Astrocyte (in vitro differentiated cells and primary cell): ENCODE measurements at places on chromosomes 6 and 20. TPM values are rescaled to one million over a fixed set of nuclear protein-coding genes. Genes with fewer than 3 reads are reported as not detected.

- no peak for DNase-seq
These were observed 55.0 kb downstream of the SCML4 start for GRCh38 chr6:107769053-107769658.

GRCh38 chr20:36154700-36155628 is at the start of gene EPB41L1:
EPB41L1 (plus strand) TSS chr20:36154740; CDS start chr20:36173778, 19,038 bp downstream.
- no peak for DNase-seq

GRCh38 chr20:15075586-15075985 is 738.2 kb upstream of the FLRT3 start:
- no peak for DNase-seq

GRCh38 chr6:134840086-134840867 is 109.6 kb downstream of the ALDH8A1 start:
- DNase-seq = no peak

- DNase-seq = no peak
These were observed 23.4 kb downstream of the SCML4 start for GRCh38 chr6:107800564-107801164.

GRCh38 chr20:46400828-46401477 is 5.5 kb downstream of the ELMO2 start:
- peak; percentile 42 for DNase-seq

- DNase-seq = no peak
These were observed 176.3 kb upstream of the TNFAIP3 start for GRCh38 chr6:137690721-137691120.

DNA sequence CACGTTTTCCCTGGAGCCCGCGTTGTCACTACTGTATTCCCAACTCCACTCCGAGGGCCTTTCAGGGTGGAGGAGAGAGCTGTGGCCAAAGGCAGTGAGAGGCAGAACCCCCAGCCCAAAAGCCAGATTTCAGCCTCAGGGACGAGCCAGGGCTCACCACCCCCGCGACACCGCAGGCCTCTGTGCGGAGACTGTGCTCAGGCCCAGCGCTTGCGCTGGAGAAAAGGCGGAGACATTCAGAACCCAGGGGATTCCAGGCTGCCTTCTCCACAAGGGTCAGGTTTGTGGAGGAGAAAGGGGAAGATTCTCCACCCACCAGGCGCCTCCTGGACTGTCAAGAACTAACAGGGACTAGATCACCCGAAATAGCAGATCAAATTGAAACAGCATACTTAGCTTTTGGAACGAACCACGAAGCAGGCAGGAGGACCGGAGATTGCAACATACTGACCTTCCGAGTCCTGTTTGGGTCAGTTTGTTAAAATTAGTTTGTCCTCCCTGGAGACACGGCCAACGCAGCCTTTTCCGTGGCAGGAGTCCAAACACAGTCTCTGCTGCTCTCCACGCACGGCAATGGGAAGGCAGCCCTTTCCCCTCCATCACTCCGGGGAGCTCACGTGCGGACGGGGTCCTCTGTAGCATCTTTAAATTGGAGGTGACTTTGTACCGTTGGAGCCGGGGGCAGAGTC is 14.4 kb downstream of the DLL1 start:
- DNase-seq = no peak

- DNase-seq = no peak
These were observed 10.1 kb upstream of the ZNF337 start for GRCh38 chr20:25706793-25707192.

GRCh38 chr6:86856937-86857563 is 80.3 kb upstream of the HTR1E start:
- peak; percentile 3 for DNase-seq

- DNase-seq = no peak
These were observed 83.6 kb upstream of the CHD6 start for GRCh38 chr20:41701588-41702348.

GRCh38 chr6:40753048-40753447 is 165.9 kb upstream of the LRFN2 start:
- no peak for DNase-seq

DNA sequence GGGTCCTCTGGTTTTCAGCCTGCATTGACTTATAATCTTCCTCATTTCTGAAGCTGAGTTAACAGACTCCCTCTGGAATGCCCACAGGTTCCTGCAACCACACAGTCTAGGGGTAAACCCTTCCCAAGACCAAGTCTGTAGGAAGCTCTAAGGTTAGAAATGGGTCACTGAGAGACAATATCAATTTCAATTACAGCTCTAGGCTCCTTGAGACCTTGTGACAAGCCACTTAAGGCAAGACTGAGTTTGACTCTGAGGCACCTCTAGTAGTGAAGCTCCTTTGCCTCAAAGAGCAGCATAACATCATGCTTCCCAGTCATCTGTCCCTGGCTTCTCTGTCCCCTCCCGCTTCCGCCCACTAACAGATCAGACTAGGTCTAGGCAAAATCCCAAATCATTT is 333.2 kb upstream of the JARID2 start:
- DNase-seq = no peak

DNA sequence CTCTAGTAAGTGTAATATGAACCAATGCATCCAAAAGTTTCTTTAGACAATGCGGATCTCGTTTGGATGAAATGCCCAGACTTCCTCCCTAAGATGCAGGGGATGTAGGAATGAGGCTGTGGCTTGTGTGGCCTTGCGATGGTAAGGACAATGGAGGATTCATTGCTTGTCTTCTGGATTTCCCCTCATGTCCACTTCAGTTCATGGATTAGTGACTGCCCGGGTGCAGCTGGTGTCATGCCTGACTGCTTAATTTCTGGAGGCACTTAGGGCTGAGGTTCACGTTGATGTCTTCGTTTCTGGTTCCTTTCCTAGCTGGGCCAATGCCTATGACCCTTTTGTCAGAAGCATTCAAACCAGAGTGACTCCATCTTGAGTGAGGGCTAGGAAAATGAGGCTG is 93.8 kb downstream of the SCP2D1 start:
- DNase-seq = no peak

- DNase-seq = no peak
These were observed 1.2 kb upstream of the DYNLRB1 start for GRCh38 chr20:34514897-34515483.

DNA sequence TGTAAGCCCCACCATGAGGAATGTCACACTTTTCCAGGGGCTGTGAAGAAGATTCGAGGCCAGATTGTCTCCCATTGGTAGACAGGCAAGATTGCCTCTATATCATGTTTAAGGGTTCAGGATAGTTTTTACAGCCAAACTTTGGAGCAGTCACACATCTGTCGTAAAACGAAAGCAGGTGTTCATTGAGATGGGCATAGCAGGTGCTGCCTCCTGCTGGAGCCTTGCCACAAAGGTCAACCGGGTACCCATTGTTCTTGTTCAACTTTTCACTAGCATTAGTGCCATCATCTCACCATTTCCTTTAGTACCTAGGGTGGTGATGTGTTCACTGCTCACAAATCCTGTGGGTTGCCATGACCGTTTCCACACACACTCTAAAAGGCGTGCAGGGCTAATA is 198.3 kb downstream of the HTR1B start:
- no peak for DNase-seq

- DNase-seq = peak; percentile 39
These were observed 392.4 kb downstream of the QKI start for GRCh38 chr6:163806755-163807499.

- DNase-seq = no peak
These were observed 22.7 kb downstream of the SNAI1 start for GRCh38 chr20:50005471-50005981.

GRCh38 chr6:7907159-7907558 is 3.4 kb downstream of the TXNDC5 start:
- no peak for DNase-seq

DNA sequence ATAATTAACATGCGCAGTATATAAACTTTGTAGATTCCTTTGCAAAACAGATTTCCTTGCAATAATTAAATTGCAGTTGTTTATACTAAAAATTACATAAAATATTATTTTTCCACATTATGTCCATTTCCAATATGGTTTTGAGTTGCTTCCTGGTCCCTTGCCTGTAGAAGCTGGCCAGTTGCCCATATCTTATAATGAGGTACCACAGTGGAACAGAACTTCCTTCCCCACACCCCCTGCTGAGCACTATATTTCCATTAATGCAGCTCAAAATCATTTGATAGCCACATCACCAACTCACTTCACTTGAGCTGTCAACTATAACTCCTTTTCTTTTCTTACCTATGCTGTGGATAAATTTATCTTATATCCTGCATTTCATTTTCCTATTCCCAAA is 194.6 kb downstream of the DST start:
- no peak for DNase-seq

- no peak for DNase-seq
These were observed 103.5 kb downstream of the SAMD5 start for GRCh38 chr6:147611992-147612391.

DNA sequence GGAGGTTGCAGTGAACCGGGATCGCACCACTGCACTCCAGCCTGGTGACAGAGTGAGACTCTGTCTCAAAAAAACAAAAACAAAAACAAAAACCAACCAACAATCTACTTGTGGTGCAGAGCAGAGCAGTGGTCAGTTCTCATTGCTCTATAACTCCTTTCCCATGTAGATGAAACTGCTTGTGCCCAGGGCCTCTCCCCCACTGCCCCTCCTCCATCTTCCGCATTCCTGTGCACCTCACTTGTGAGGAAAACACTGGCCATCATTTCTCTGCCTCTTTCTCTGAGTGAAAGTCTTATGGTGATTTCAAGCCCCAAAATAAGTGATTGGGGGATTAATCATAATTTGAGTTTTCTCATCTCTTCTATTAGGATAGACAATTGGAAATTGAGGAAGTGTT is 63.9 kb upstream of the GLP1R start:
- no peak for DNase-seq

- DNase-seq = no peak
These were observed 347.0 kb downstream of the DOK5 start for GRCh38 chr20:54822386-54822785.

DNA sequence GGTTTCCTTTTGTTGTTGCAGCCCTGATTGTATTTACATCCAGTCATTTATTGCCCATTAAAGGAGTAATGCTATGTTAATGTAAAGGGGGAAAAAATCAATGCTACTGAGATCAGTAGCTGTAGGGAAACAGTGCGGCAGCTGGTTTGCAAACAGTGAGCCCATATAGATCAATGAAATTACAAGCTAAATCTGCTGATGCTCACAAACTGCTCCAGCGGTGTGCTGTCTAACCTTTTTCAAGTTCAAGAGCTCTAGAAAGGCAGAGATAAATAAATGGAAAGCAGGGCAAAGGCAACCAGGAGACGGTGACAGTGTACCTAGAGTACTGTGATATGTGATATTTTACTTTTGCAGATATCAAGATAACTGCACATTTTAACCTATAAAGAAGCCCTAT is 449.0 kb upstream of the MMS22L start:
- DNase-seq = no peak

GRCh38 chr6:13846841-13847240 is 32.5 kb upstream of the MCUR1 start:
- DNase-seq = no peak

DNA sequence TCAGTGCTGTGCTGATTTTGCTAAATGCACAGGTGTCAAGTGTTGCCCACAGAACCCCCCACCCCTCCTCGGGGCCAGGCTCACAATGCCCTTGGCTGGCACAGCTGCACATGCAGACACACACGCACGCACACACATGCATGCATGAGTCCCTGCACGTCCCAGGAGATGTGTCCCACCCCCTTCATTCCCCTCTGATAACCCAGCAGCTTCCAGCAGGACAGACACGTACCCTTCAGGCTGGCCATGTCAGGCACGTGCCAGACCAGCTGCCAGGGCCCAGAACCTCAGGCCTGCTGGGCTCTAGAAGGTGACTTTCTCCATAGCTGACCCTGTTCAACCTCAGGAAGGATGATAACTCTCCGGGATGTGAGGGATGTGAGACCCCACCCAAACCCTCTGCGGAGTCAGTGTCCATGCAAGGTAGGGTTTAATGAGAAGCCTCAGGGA is 44.4 kb downstream of the MRPL14 start:
- DNase-seq = no peak

GRCh38 chr6:36381502-36382389 is 5.7 kb downstream of the ETV7 start:
- no peak for DNase-seq

DNA sequence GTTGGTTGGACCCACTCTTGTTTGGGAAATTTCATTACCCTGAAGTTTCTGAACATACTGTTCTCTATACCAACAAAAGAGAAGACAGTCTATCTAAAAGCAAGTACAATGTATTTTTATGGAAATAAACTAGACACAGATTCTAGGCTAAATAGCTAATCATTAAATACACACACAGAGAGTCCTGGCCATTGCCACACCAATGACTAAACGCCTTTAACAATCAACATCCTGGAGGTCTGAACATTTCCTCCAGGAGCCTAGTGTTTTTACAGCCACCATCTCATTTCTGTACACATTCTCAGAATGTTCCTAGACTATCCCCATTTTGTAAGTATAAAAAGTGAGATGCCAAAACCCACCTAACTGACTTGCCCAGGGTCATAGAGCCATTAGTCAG is 141.6 kb upstream of the RREB1 start:
- no peak for DNase-seq

- no peak for DNase-seq
These were observed 52.1 kb upstream of the FBXO30 start for GRCh38 chr6:145866456-145867396.

DNA sequence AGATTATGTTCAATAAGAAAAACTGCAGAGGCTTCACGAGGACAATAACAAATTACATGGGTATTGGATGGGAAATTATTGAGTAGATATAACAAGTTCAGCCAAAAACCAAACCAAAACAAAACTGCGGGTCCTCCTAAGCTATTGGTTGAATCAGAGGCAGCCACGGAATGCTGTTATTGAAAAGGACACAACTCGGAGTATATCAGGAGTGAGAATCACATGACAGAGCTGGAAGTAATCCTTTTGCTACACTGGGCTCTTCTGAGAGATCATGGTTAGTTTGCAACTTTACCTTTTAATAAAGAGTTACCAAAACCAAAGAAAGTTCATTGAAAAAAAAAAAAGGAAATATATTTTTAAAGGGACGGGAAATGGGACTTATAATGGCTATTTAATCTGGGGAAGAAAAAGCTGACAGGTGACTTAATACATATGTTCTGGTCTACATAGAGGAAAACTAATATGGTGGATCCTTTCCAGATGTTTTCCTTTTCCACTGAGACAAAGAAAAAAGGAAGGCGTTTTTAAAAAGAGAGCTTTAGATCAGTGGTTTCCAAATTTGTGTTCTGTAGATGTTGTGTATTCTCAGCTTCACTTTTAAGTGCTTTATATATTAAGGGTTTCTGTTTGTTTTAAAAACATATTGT is 6.9 kb upstream of the CITED2 start:
- peak; percentile 52 for DNase-seq

- no peak for DNase-seq
These were observed 255.6 kb upstream of the ZFP64 start for GRCh38 chr20:52447225-52447551.

- DNase-seq = no peak
These were observed 48.0 kb upstream of the PNRC1 start for GRCh38 chr6:89032599-89032998.

- no peak for DNase-seq
These were observed 15.5 kb upstream of the RNF144B start for GRCh38 chr6:18371656-18372055.

- peak; percentile 40 for DNase-seq
These were observed 405.9 kb upstream of the SULF2 start for GRCh38 chr20:48191200-48191599.

The SLC29A1 gene
- total RNA-seq = 14.8 and 15.3 TPM in 2 replicates

The ZNF335 gene
- total RNA-seq = 18.2 and 18.6 TPM in 2 replicates

The GLP1R gene
- not detected in 2 replicates for total RNA-seq

The PAX1 gene
- total RNA-seq = not detected in 2 replicates

The KHDC3L gene
- not detected in 2 replicates for total RNA-seq

The INSM1 gene
- total RNA-seq = 0.09 TPM in 1 of 2 replicates, not detected in the other

The SLC44A4 gene
- total RNA-seq = 0.23 and 0.29 TPM in 2 replicates

The PAK5 gene
- 0.16 and 0.19 TPM in 2 replicates for total RNA-seq

The GSTA3 gene
- total RNA-seq = not detected in 2 replicates

The RIPOR2 gene
- 0.29 and 0.95 TPM in 2 replicates for total RNA-seq

The TOX2 gene
- total RNA-seq = 0.16 TPM in 1 of 2 replicates, not detected in the other

The ECT2L gene
- total RNA-seq = not detected in 2 replicates
